Naive B cell (primary cell): ENCODE measurements at places on chromosomes 3 and 15. TPM values are rescaled to one million over a fixed set of nuclear protein-coding genes. Genes with fewer than 3 reads are reported as not detected.

DNA sequence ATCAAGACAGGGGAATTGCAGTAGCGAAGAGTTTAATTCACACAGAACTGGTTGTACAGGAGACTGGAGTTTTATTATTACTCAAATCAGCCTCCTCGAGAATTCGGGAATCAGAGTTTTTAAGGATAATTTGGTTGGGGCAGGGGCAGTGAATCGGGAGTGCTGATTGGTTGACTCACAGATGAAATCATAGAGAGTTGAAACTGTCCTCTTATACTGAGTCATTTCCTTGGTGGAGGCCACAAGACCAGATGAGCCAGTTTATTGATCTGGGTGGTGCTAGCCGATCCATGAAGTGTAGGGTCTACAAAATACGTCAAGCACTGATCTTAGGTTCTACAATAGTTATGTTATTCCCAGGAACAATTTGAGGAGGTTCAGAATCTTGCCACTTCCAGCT lies 5.3 kb upstream of the ZNF770 start:
- DNase-seq = no peak

DNA sequence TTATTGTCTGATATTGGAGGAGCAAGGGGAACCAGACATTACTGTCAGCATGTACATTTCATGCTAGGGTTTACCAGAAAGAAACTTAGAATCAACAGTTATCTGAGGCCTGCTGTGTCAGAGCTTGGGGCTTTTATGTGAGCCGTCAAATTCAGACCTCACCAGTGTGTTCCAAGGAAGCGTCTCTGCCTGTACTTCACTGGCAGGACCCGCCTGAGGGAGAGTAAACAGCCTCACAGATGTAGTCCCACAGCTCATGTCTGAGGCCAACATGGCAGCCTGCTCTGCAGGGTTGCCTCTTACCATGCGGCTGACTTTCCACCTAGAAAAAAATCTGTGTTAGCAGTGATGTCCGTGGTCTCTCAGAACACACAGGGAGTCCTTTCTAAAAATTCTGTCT lies 74.3 kb downstream of the GHSR start:
- DNase-seq = no peak

- DNase-seq = no peak
Observed at GRCh38 chr3:187447737-187448136, 79.6 kb downstream of the RTP4 start.

- no peak for DNase-seq
Observed at GRCh38 chr3:30728143-30728542, 121.7 kb downstream of the TGFBR2 start.

GRCh38 chr3:152459118-152459515 lies 190.4 kb downstream of the MBNL1 start:
- no peak for DNase-seq

DNA sequence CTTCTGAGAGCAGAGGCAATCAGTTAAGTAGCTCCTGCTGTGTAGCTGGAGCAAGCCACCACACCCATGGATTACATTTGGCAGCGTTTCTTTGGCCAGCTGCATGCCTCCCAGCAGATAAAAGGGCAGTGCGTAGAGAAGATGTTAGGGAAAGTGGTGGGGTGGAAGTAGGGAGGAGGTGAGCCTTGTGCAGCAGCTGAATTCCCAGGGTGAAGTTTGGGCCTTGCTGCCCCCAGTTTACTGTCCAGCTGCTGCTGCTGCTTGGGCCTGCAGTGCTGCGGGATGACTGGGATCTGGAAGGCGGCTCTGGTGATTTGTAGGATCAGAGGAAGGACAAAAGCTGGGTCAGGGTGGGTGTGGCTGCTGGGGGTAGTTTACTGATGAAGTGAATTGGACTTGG lies 318.7 kb upstream of the C2CD4B start:
- no peak for DNase-seq

Gene DAPK2
- 1.2 TPM for polyA plus RNA-seq

Gene TEX55
- polyA plus RNA-seq = not detected
